ENCODE measurements at places on chromosomes 3 and 15.

DNA sequence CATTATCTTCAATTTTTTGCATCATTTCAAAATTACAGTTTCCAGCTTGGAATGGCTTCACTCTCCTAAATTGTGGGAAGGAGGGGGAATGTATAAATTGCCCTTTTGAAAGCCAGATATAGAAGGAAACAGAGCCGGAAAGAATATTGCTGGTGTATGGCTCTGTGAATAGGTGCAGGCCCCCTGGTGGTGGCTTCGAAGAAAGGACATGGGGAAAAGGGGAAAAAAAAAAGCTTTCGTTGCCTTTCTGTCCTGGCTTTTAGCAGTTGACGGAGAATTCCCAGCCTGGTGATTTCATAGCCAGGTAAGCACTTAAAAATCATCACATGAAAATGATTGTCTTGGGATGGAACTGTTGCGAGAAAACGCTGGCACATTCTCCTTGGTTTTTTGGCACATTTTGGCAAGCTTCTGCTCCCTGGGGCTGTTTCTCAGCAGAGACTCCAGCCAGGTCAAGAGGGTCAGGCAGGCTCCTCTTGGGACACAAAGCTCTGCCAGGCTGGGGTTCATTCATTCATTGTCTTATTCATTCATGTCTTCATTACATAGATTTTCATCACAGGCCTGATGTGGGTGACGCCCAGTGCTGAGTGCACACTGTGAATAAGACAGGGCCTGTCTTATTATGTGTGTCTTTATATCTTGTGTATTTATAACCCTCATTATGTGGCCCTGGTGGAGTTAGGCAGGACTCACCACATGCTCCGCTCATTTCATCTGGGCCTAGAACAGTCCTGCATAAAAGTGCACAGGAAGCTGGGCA is 300.0 kb upstream of the TPM1 start:
- peak; percentile 36 for DNase-seq

GRCh38 chr3:84637272-84637671 is 321.5 kb upstream of the CADM2 start:
- no peak for DNase-seq

DNA sequence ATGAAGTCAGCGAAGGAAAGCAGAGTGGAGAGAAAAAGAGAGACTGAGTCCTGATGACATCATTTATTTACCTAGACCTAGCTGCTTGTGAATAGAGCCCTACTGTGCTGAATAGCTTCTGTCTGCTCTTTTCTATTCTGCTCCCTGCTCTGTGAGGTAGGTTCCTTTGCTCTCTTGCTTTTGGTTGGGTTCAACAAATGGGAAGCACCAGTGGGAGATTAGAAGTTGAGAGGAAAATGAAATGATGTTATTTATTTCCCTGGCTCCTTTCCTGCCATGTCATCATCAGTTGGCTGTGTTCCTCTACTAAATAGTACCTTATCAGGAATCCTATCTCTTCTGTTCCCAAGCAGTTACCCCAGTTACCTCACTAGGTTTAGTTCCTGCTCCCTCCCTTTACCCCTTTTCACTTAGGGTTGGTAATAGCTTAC is 23.5 kb downstream of the DTWD1 start:
- no peak for DNase-seq

DNA sequence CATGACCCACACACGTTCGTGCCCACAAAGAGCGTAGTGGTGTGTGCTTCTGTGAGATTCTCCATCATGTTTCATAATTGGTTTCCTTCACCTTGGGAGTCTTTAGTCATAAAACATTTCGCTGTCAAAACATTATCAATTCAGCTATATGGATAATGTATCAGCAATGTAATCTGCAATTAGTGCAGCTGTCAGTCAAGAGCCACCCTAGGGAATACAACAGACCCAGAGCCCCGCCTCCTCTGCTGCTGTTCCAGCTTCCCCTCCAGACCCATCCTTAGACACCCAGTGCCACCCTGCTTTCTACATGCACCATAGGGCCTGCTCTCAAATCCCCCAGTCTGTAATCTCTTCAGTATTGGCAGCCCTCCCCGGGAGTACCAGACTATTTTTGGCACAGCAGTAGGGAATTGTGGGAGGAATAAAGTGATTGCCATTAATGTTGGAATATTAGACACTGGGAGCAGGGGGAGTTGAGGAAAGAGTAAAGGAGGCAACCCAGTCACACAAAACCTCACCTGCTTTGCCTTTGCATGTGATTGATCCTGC is 31.5 kb upstream of the C3orf80 start:
- DNase-seq: no peak

- DNase-seq: no peak
Observed at GRCh38 chr3:13025090-13025489, 48.1 kb downstream of the IQSEC1 start.

- no peak for DNase-seq
Observed at GRCh38 chr3:3753416-3753815, 45.8 kb upstream of the LRRN1 start.

DNA sequence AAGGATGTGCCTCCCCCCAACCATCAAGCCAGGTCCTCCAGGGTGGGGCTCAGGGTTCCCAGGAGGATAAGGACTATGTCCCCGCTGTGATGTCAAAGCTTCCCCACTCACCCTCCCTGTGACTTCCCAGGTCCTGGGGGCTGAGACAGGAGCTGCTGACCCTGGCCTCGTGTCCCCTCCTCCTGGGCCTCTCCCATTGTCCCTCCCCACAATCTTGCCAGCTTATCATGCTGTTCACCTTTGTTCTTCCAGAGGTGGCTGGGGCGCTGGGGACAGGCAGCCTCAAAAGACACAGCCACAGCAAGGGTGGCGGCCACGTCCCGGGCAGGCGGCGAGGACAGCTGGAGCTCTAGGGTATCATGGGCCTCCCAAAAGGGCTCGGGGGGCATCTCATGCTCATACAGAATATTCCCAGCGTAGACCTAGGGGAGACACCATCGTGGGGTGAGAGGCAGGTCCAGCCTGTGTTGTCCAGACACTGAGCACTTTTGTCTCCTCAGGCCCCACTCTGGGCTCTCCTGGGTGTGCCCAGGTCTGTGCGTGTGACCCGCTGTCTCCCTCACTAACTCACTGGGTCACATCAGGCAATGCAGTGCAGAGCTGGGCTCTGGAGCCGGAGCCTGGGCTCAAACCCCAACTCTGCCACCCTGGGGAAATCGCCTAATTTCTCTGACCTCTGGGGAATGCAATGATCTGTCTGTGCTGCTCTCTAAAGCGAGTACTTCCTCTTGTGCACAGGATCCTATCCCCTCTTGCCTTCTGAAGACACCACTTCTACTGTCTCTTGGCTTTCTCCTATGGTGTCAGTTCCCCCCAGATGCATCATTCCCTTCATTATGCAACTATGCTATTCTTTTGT is 30.0 kb downstream of the SNX33 start:
- no peak for DNase-seq

DNA sequence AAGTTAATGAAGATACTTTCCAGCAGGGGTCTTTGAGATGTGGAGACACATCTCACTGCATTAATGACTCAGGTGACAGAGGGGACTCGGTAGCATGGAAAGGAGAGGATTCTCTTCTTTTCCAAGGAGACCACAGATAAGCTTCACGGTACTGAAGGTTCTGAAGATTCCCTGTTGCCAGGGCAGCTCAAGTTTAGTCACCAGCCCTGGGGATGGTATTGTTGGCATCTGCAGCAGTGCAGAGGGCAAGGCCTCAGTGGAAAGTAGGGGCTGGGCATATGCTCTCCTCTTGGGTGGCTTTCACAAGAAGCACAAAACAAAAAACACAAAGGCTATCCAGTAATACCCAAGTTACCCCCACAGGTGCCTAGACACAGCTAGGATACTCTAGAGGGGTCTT is 38.0 kb upstream of the MRPL3 start:
- no peak for DNase-seq

GRCh38 chr15:42371096-42371495 is 11.8 kb downstream of the CAPN3 start:
- no peak for DNase-seq

DNA sequence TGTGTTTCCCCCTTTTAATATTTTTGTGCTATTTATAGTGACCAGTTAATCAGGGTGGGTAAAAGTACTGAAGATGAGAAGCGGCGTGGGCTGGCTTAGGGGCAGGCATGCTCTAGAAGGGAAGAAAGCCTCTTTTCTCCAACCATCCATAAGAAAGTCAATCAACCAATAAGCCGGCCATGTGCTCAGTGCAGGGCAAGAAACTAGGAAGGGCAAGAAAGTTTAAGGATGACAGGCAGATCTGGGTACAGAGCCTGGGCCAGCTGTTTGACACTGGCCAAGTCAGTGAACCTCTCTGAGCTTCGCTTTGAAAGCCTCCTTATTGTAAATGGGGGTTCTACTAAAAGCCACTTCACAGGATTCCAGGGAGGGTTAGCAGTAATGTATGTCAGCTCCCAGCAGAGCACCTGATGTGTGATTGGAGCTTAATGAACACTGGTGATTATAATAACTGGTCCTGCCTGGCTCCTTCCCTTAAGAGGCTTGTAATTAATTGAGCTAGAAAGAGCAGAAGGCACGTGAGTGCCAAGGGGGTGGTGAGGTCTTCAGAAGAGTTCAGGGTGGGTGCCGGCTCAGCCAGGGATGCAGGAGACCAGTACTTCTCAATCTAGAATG is 5.7 kb upstream of the CHRNA3 start:
- no peak for DNase-seq

- no peak for DNase-seq
Observed at GRCh38 chr15:80953001-80953952, 36.3 kb downstream of the MESD start.

GRCh38 chr3:117047951-117048705 is 338.5 kb downstream of the TUSC7 start:
- DNase-seq: no peak

DNA sequence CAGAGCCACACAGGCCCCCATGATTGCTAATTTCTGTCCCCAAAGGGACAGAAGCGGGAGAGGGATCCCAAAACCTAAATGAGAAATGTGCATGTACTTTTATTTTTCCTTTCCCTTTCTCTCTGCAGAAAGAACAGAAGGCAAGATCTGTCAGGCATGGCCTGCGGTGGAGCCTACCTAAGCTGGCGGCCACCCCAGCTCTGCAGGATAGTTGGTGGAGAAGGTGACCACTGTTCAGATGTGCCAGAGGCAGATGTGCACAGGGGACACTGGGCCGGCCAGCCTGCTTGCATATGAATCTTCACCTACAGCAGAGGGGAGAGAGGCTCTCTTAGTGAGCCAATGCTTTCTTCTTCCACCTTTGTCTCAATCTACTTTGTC is 2.1 kb upstream of the AMOTL2 start:
- no peak for DNase-seq

DNA sequence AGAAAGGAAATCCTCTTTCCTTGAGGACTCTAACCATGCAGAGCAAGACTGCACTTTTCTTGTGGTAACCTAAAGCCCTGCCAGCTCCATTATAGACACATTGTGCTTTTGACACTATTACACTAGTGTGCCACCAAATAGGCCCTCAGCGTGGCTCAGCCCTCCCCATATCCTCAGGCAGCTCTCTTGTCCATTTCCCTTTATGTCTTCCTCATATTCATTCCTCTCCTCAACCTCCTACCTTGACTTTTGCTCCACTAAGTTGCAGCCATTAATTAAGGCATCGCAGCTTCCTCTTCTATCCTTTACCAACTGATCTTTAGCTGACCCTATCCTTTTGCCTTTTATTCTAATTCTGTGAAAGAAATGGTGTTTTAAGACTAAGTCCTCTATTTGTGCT is 3.7 kb downstream of the ATG7 start:
- DNase-seq: no peak

DNA sequence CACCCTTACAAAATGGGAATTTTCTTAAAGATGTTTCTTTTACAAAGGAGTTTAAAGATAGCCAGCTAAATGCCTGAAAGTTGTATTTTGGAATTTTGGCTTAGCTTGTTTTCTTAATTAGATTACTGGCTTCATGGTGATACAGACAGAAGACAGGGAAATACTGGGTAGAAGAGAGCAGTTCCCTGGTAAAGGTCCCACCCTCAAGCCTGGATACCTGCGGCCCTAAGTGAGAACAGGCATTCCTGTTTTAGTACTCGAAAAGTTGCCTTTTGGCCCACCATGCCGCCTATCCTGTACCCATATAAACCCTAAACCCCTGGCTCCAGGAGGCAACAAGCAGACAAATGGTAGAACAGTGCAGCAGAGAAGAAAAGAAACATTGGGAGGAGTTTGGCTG is 29.4 kb downstream of the SETMAR start:
- no peak for DNase-seq

GRCh38 chr3:139774560-139775302 is 97.0 kb upstream of the NMNAT3 start:
- no peak for DNase-seq

DNA sequence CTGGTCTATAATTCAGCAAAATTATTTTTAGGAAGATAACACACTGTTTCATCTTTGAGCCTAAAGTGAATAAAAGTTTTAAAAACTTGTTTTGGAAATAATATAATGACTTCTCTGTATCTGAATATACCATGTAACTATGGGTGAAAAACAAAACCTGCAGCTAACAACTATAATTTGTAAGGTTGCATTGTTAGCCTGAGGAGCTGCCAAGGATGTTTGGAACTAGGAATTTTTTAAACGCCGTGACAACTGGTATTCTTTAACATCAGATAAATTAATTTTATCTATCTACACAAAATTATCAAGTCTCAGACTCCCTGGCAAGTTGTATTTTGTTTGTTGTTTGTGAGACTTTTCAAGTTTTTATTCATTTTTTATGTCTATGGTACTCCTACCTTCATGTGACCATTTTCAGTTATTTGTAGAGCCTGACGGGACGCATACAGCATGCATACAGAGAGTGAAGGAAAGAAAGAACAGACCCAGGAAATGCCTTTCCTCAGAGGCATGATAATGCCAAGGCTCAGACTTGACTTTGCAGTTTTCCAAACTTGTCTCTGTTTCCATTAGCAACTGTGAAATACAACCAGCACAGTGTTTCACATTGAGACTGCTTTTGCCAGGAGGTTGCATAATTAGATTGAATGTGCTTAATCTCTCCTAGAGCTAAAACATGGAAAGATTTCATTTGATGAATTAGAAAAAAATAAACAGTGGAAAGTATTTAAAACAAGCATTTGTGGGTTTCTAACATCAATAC is 60.8 kb upstream of the ARHGEF26 start:
- no peak for DNase-seq

GRCh38 chr3:30048431-30048830 is 558.0 kb upstream of the TGFBR2 start:
- no peak for DNase-seq
